ENCODE measurements at places on chromosomes 3 and 15. TPM values are rescaled to one million over a fixed set of nuclear protein-coding genes. Genes with fewer than 3 reads are reported as not detected.

The TGM4 gene
- total RNA-seq = not detected

The PPP1R14D gene
- total RNA-seq = not detected

The BNC1 gene
- total RNA-seq = 1.2 TPM

The ARPP21 gene
- not detected for total RNA-seq

The CPN2 gene
- total RNA-seq = 0.40 TPM

The GOLGA8N gene
- total RNA-seq = 9.6 TPM

The NPAP1 gene
- not detected for total RNA-seq

The LMAN1L gene
- total RNA-seq = 23.5 TPM

The GPR171 gene
- total RNA-seq = 0.15 TPM

The TTLL13 gene
- 0.20 TPM for total RNA-seq

The ZBTB38 gene
- 105 TPM for total RNA-seq

The UBAP1L gene
- total RNA-seq = 1.3 TPM

The CORO2B gene
- total RNA-seq = 5.9 TPM

The NEK10 gene
- total RNA-seq = 16.9 TPM

The ZKSCAN7 gene
- total RNA-seq = 1.8 TPM

The PLA1A gene
- 1.3 TPM for total RNA-seq

GRCh38 chr15:33114374-33114717, 80.2 kb downstream of the FMN1 start:
- no peak for DNase-seq

- no peak for DNase-seq
Observed at GRCh38 chr3:98954791-98955604, 53.5 kb upstream of the DCBLD2 start.

DNA sequence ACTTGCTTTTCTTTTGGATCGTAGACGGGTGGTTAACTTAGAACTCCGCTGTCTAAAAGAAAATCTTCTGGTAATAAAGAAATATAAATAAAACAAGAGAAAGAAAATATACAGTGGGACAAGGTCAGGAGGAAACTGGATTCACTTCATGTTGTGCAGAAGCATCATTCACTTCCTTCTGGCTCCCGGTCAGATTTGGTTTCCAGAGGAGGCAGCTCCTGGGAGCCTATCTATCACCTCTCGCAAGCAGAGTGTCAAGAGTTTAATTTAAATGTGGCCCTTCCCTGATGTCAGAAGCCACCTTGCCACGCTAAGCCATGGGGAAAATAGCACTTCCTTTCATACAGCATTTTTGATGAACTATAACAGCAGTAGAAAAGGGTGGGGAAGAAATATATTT, 139.1 kb downstream of the NSMCE3 start:
- DNase-seq = no peak

GRCh38 chr3:165081183-165081582, 2.9 kb upstream of the SI start:
- DNase-seq = no peak

DNA sequence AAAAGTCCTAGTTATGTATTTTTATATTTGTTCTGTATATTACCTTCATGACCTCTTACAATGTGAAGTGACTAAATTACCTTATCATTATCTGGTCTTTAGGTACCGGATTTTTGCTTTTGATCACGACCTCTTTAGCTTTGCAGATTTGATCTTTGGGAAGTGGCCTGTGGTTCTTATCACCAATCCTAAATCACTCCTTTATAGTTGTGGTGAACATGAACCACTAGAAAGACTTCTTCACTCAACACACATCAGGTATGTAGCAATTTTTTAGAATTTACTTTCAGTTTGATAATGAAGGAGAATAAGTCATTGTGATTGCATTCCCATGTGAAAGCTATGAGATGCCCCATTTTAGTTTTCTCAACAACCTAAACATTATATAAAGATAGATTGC, 18.3 kb downstream of the TMEM62 start:
- DNase-seq = no peak

GRCh38 chr15:67178569-67179210, 75.8 kb downstream of the AAGAB start:
- peak; percentile 30 for DNase-seq

GRCh38 chr15:78208887-78209645, 25.3 kb downstream of the ACSBG1 start:
- DNase-seq = no peak

DNA sequence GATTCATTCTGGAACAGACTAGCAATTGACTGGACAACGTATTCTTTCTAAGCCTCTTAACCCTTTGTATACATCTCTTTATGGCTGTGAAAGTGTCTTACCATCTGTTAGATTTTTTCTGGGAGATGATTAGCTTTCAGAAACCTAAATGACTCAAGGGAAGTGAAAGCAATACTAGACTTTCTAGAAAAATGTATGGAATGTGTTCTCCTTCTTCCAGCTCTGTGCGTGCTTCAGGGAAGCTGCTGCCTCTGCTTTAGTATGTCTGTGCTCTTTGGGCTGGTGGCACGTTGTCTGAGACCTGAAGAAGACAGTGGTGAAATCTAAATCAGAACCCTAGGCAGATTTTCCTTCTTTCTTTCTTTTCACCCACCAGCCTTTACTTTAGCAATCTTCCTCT, 89.5 kb downstream of the ITPR1 start:
- DNase-seq = no peak

- no peak for DNase-seq
Observed at GRCh38 chr15:73699249-73700040, 15.3 kb downstream of the CD276 start.

DNA sequence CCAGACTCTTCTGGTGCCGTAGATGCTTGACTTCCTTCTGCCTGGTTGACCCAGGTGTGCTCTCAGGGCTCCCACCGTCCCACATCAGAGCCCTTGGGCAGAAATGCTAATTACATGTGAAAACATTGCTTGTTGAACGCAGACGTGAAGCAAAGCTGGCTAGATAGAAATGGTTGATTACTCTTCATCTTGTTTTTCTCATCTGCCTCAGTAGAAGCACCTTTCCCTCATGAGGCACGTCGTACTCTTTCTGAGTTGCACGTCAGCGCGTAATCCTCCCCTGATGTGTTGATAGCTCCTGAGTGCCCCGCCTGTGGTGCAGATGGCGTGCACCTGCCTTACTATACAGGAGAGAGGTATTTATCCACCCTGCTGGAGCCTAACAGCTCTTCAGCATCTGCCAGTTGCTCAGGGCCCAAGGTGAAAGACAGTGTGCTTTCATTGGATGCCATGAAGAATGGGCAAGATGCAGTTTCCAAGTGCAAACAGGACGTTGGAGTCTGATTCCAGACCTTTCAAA, 18.1 kb downstream of the MAP6D1 start:
- DNase-seq = no peak

DNA sequence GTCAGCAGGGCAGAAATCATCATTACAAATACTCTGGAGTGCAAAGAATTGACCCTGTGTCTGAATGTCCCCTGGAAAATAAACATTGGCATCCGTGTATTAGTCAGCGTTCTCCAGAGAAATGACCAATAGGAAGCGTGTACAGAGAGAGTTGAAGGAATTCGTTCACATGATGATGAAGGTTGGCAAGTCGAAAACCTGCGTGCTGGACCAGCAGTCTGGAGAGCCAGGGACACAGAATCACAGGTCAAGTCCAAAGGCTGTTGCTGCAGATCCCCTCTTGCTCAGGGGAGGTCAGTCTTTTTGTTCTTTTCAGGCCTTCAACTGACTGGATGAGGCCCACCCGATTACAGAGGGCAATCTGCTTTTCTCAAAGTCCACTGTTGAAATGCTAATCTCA, 16.6 kb downstream of the GP9 start:
- DNase-seq = no peak

GRCh38 chr15:92886815-92887214, 13.3 kb upstream of the CHD2 start:
- no peak for DNase-seq

- no peak for DNase-seq
Observed at GRCh38 chr3:164460851-164461250, 617.4 kb downstream of the SI start.

DNA sequence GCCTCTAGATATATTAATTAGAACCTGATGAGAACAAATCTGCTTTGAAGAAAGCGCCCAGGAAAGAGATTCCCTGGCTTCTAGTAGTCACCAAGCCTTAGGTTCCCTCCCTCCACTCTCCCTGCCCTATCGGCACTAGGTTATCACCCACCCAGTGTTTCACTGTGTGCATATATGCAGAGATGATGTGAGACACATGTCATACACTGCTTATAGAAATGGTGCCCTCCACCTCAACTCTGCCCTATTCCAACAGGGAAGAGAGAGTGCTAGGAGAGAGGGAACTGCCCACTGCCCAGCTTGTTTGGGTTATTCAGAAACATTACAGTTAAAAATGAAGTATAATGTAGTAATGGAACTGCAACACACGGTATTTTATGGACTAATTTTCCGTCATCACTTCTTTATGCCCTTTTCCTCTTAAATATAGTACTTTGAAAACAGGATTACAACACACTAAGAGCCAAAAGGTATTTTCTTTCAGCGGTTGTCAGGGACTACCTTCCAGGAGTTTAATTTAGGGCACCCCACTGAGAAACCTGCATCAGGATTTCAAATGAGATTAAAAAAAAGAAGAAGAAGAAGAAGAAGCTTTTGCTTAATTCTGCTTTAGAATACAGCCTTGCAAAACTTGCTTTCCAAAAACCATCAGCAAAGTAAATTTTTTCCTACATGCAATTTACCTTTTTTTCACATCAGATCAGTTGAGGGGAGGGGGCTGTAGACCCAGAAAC, 55.3 kb downstream of the MEIS2 start:
- DNase-seq = no peak

DNA sequence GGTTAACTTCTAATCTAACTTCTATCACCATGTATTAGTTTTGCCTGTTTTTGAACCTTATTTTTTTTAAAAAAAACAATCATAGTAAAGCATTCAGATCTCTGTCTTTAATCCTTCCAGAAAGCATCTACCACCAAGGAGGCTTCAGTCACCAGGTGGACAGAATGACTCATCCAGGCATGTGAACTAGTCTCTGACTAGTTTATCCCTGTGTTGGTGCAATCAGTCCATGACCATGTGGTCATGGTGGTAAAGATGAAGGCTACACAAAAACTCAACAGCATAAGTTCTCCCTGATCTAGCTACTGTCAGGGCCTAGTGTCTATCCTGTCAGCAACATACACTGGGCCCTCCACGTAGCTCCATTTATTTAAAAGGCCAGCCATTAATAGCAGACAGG, 750.6 kb downstream of the AGBL1 start:
- no peak for DNase-seq

DNA sequence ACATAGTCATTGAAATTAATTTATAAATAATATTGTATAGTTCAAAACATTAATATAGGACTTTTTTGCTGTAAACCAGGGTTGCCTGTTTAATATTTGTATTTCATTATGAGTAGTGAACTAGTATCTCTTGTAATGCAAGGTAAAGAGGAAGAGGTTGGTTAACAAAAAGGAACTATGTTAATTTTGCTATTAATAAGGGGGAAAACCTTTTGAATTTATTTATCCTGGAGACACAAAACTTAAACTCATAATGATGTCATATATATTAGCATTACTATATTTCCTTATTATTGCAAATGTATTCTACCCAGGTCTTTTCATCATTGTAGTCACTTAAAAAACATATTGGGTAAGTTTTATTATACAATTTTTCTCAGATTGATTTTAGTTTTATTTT, 94.5 kb downstream of the CHL1 start:
- no peak for DNase-seq
